ENCODE measurements at places on chromosomes 4 and X.

DNA sequence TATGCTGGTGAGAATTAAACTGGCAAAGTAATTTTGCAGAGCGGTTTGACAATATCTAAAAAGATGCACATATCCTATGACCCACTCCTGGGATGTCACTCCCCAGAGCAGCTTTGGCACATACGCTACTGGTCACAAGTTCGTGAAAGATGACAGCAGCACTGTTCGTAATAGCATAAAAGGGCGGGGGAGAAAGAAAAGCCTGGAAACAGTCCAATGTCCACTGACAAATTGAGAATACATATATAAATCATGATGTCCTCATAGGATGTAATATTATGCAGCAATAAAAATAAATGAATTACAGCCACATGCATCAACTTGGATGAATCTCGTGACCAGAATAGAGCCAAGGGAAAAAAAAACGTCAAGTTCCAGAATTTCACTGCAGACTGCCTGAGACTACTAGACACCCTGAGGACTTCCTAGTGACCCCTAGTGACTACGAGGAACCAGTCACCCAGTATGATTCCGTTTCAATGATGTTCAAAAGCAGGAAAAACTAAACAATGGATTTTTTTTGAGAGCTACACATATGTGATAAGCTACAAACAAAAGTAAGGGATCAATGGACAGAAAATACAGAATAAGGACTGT, 1.8 kb downstream of the PCSK1N start:
- DNase-seq = no peak

GRCh38 chr4:14769993-14770392, 232.3 kb upstream of the CPEB2 start:
- no peak for DNase-seq

GRCh38 chr4:129323658-129324057, 227.7 kb downstream of the C4orf33 start:
- no peak for DNase-seq

GRCh38 chr4:27198971-27199370, 338.3 kb downstream of the STIM2 start:
- no peak for DNase-seq

DNA sequence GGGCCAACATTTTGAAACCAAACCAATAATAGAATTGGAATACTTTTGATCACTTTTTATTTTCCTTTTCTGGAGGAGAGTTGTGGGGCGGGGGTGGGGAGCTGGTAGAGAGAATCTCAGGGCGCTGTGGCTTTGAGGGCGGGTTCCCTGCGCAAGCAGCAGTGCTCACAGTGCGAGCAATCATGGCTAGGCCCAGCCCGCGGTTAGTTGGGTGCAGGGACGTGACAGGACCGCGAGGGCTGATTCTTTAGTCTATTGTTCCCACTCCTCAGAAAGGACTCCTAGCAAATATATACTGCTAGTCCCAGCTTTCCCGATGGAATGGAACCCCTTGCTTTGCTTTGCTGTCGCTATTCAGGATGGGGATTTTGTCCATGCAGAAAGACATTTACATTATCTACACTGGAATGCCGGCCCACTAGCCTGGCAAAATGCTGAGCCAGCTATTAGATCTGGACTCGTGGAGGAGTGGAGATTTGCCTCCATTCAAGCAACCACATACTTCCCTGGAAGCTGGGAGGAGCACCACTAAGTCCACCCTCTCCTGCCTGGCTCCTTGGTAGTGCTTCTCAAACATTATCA, 23.9 kb upstream of the APLN start:
- no peak for DNase-seq

DNA sequence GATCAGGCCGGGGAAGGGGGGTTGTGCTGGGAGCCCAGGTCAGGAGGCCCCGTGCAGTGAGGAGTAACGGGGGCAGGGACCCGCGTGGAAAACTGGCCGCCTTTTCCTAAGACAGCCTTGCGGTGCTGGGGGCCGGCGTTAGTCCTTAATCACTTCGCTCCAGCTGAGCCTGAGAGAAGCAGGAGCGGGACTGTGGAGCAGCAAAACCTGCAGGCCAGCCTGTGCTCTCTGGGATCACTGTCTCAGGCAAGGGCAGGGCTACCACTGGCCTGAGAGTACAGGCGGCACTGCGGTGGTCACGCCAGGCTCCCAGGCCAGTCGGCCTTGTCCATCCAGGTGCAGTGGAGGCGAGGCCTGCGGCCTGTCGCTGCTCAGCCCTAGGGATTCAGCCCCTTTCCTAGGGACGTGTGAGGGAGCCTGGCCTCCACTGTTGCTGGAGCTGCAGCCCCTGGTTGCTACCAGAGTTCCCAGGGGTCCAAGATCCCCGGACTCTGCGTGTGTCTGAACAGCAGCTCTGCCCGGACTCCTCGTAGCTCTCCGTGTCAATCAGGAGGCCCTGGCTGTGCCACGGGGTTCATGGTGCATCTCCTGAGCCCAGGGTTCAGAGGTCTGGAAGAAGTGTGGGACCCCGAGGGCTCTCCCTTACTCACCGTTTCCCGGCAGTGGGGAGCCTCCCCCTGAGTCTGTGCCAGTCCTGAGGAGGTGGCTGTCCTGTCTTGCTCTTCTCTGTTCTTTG, 2141.7 kb upstream of the TENM3 start:
- no peak for DNase-seq

DNA sequence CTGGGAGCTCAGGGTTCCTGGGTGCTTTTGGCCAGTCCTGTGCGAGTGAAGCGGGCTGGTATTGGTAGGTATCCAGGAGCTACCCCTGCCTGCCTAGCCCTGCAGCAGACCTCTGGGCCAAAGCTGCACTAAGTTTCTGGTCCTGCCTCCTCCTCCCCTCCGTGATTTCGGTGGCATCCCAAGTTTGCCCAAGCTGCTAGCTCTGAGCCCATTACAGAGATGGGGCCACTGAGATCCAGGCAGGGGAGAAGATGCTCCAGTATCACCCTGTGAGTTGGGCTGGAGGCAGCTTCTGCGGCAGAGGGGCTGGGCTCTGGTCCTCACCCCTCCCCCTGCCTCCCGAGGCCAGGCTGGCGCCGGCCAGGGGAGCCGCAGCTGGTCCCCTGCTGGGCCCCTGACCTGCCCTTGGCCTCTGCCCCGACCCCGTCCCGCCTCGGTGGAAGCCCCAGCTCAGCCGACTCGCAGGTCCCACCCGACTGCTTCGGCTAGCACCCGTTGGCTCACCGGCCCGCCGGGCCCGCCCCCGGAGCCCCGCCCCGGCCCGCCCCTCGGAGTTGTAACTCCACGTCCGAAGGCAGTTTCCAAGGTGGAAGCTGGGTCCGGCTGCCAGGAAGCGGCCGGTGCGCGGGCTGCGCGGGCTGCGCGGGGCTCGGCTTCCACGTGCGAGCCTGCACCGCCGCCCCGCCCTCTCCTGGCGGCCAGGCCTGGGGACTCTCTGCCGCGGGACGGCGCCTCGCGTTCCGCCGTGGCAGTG, at the start of gene DUSP9:
Gene DUSP9, plus strand, starts transcription at position 584 of the 754 bp plus-strand sequence. CDS start 751 bp downstream, outside the sequence.
- DNase-seq = no peak

DNA sequence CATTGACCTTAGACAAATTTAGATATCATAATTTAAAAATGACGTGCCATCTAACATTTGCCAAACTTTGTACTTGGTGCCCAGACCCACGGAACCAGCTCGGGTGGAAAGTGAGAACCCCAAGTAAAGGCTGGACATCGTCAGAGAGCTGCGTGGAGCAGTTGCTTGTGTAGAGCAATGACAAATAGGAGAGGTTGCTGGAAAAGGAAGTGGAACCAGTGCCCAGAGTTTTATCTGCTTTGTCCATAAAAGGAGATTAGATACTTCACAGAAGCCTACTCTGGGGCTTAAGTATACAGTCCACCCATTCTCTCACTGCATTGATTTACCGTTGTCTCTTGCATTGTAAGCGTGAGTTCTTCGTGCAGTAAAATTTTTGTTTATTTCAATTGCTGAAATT, 5.4 kb upstream of the TBC1D1 start:
- no peak for DNase-seq

DNA sequence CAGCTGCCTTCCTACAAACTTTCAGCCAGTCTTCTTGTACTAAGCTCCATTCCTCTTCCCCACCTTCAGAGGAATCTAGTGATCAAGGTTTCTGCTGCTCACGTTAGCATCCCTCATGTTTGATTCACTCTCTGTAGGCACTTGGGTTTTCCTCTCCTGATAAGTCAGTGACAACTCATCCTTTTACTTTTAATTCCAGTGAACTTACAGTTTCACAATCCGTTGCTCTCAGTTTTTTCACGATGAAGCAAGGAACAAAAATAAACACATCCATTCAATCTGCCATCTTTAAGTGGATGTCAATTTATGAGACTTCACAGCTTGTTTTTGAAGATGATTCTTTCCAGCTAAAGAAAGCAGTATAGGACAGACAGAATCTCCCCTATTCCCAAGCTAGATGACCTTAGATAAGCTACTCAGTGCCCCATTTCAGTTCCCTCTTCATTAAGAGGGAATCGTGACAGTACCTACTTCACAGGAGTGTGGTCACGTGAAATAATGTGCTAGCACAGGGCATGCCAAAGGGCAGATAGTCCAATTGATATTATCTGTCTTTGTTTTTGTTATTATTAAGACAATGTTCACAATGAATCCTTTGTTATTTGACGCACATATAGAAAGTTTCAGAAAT, 234.3 kb downstream of the PALLD start:
- no peak for DNase-seq

DNA sequence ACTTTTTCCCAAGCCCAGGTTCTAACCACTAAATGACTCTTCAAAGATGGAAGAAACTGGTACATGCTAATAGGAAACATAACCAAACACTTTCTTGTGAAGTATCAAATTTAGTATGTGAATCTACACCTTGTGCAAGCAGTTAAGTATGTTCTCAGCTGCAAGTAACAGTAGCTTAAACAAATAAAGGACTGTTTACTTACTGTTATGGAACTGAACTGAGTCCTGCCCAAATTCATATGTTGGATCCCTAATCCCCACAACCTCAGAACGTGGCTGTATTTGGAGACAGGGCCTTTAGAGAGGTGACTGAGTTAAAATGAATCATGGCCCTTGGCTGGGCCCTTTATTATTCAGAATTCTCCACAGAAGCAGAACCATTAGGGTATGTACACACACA, 178.7 kb downstream of the KDR start:
- no peak for DNase-seq

DNA sequence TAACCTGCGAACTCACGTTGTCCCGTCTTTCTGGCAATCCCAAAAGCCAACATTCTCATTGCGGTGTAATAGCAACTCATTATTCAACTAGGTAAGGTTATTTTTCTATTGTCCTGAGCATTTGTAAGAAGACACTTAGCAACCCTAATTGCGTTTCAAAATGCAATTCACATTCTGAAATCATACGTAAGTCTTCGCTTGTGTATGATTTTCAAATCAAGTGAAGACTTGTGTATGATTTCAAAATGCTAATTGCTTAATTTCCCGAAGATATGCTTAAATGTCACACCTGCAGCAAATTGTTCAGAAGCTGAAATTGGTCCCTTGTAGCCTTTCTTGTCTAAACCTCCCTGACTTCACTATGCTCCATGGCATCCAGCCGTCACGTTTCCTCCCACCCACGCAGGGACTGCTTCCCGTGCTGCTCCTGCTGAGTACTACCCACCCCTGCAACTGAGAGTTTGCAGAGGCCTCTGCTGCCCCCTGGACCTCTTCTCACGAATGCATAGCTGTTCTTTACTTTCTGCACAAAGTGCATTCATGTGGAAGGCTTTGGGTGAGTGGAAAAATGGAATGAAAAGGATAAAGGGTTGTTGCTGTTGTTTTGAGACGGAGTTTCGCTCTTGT, 40.8 kb upstream of the CLDN24 start:
- no peak for DNase-seq

GRCh38 chrX:997631-998137, 214.8 kb downstream of the CRLF2 start:
- no peak for DNase-seq

GRCh38 chr4:156413239-156414135, 459.8 kb upstream of the CTSO start:
- no peak for DNase-seq

DNA sequence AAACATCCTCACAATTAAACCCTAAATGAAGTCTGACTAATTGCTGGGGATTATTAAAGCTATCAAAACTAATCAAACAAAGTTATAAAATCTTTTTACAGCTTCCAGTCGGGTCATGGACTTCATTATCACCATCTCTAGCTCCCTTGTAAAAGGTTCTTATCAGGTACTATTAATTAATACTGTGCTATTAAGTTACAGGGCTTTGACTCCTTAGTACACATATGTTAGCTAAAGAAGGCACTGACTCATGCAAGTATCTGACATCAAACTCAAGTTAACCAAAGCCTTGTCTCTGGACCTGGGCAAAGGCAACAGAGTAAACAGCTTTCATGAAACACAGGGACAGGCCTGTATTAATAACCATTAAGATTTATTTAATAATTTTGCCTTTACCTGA, 7.9 kb upstream of the ADH4 start:
- no peak for DNase-seq

DNA sequence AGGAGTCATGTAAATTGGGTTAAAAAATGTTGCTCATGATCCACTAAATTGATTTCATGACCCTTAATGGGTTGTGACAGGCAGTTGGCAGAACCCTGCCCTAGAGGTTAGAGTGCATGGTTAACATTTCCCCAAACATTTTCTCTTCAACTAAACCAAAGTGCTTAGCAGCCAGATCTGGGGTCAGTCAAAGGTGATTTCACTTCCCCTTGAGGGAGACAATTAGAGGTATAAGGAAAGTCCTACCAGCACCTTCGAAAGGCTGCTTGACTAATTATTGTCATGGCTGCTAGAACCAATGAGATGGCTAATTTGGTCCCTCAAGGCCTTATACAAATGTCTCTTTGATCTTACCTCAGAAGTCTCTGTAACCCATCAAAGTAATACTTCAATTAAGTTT, 30.9 kb upstream of the INTS6L start:
- no peak for DNase-seq

DNA sequence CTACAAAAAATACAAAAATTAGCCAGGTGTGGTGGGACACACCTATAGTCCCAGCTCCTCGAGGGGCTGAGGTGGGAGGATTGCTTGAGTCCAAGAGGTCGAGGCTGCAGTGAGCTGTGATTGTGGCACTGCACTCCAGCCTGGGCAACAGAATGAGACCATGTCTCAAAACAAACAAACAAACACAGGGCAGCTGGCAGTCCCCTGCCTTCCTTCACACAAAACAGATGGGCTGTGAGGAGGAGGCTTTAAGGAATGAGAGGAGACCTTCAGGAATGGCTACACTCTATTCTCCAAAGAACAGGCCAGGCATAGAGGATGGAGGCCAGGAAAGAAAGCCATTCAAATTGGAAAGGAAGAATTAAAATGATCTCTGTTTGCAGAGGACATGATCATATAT, 65.6 kb upstream of the MAML3 start:
- no peak for DNase-seq

DNA sequence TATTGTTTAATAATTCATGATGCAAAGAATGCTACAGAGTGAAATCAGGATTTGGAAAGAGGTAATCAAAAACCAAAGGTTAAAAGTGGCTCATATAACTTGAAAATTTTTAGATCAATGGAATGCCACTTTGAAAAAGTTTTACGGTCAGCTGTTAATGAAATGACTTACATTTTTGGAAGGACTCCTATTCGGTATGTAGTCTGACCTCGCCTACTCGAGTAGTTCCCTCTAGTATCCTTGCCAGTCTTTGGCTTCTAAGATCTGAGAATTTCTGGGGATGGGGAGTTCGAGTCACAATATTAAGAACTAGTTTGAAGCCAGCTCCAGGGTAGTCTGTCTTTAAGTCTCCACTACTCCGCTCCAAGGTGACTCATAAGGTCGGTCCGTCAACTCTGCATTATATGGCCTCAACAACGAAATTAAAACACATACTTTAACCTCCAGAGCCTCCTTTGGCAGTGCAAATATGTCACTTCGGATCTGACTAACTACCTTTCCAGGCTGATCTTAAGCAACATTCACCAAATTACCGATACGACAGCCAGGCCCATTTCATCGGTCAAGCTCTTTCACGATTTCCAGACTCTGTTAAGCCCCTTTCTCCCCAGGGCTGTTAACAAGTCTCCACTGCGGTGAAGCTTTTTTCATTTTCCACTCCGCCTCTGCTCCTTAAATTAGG, 733 bp upstream of the NAA15 start:
- no peak for DNase-seq

All from CD4-positive, alpha-beta T cell (primary cell).